ENCODE measurements at places on chromosomes 6 and 20.

DNA sequence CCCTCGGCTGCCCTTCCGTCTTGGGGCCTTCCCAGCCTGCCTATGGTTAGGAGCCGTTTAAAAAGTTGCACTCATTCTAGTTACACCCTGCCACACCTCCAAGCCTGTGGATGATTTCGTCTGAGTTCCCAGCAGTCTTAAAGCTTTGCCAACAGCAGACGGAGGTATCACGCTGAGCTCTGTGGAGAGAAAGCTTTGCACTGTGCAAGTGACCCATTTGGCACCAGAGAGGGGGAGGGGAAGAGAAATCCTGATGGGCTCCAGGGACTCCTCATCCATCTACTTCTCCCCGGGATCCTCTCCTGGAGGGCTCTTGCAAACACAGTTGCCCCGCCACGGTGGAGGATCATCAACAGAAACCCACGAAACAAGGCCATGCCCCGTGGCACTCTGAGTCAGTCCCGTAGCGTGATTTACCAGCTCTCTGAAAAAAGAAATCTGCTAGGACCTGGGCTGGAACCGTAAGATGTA, 98.8 kb upstream of the CITED2 start:
- DNase-seq, result no peak

DNA sequence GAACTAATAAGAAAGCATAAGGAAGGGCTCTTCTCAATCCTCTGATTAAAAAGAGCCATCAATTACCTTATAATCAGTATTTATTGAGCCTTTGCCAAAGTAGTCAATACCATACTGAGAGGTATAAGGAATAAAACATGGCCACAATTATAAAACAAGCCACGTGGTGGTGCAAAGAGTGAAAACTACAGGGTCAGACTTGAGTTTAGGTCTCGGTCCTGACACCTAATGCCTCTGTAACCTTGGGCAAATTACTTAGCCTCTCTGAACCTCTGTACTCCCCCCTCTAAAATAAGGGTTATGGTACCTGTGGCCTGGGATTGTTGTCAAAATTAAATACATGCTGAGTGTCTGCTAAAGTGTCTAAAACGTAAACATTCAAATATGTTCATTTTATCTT, 11.8 kb downstream of the TRIM10 start:
- DNase-seq, result no peak

- no peak for DNase-seq
These were observed 64.9 kb downstream of the CHD6 start for GRCh38 chr20:41553142-41553879.

DNA sequence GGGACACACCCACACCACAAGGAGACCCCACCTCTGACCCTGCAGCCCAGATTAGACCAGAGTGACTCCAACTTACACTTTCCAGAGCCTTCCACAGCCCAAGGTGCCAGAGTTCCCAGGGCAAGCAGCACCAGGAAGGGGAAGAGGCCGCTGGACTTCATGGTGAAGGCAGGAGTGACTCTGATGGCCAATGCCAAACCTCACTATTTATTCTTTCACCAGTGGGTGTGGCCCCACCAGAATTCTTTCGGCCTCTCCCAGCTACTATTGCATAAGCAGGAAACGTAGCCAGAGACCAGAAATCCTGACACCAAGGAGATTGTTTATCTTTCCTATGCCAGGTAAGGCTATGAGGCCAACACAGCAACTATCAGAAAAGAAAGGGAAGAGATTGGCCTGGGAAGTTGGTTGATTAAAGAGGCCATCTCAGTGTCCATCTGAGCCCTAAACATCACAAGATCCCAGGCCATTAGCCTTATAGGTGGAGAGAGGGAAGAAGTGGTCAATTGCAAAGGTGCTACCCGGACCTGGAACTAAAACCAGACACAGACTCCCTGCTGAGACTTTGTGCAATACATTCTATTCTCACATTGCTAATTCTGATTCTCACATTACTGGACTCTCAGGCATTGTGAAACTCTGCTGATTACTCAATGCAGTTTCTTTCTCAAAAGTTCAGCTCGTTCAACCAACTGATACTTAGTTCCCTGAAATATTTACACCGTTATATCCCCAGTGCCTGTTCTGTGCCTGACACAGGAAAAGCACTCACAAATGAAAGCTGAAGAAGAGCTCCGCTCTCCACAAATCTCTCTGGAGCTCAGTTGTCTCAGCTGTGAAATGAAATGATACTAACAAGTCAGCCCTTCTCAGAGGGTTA, at the start of gene SLPI:
Gene SLPI, minus strand, starts transcription at position 182 of the 880 bp plus-strand sequence. Its CDS starts 21 bp downstream, at position 161.
- DNase-seq, result no peak

DNA sequence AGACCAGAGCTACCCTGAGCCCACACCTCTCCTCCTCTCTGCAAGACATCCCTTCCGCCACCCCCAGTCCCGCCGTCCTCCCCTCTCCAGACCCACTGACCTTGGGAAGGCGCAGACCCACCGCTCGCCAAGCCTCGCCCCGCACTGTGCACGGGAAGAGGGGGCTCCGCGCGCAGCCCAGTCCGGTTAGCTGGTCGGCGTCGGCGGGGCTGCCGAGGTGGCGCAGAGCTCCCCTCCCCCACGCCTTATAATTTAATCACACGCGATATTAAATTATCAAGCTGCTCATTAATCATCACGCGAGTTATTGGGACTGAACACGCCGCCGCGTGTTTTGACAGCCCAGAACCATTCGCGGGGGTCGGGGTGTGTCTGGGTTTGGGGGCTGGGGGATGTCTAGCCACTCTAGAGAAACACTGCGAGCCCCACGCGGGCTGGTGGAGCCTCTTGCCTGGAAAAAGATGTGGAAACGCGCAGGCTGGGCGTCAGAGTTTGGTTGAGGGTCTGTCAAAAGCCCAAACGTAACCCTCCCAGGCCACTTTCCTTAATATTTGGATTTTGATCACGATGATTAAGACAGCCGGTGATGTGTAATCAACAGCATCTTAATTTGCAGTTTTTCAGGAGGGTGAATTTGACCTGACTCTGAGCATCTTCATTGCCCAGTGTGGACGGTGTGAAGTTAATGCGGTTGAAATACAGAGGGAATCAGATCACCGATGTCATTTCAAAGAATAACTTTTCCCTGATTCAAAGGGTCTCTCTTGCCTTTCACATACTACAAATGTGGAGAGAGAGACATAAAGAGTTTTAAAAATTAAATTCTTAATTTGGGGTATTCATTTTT, at the start of gene LINC00237:
Gene LINC00237, minus strand, starts transcription at position 188 of the 847 bp plus-strand sequence.
- DNase-seq, result no peak

DNA sequence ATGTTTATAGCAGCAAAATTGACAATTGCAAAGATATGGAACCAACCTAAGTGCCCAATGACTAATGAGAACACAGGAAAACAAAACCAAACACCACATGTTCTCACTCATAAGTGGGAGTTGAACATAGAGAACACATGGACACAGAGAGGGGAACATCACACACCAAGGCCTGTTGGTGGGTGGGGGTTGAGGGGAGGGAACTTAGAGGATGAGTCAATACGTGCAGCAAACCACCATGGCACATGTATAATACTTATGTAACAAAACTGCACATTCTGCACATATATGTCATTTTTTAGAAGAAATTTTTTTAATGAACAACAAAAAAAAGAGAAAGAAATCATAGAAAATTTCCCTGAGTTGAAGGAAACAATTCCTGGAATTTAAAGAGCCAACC, 3.9 kb downstream of the EPM2A start:
- no peak for DNase-seq

DNA sequence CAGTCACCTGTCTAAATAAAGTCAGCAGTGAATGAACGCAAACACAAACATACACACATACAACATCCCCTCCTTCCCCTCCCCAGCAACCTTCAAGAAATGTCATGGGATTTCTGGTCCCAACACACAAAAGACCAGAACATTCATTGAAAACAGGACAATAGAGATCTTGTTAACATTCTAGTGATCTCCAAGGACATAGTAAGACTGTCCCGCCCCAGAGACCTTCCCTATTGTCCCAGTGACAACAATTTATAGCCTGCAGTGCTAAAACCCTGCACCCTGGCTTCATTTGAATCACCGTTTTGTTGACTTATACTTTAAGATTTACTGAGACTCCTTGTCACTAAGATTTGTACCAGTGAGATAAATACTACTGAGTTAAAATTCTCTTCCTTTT, 143.9 kb upstream of the NOX3 start:
- no peak for DNase-seq

DNA sequence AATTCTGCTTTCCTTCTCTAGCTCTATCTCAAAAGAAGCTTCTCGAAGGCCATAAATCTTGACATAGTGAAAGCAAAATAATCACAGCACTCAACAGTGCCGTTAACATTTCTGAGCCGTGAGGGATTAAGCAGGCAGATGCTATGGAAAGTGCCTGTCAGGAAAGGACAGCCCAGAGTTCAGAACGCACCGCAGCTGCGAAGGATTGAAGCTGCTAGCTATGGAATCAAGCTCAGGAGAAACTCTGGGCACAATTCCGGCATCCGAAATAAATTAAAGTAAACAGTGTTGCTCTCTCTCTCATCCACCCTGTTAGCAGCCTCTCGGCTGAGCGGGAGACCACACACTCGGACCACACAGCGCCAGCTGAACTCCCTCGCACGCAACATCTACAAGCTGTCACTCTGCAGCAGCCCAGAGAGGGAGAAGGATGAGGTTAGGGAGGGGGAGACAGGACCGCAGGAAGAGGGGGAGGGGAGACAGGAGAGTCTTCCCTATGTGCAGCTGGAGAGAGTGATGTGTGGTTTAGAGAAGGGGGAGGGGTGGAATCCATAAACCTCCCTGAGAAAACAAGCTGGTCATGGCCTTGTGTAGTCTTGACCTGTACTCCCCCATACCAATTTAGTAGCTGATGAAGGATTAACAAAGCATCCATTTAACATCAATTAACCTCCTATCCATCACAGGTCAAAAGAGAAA, 9.0 kb downstream of the EXOC2 start:
- no peak for DNase-seq

DNA sequence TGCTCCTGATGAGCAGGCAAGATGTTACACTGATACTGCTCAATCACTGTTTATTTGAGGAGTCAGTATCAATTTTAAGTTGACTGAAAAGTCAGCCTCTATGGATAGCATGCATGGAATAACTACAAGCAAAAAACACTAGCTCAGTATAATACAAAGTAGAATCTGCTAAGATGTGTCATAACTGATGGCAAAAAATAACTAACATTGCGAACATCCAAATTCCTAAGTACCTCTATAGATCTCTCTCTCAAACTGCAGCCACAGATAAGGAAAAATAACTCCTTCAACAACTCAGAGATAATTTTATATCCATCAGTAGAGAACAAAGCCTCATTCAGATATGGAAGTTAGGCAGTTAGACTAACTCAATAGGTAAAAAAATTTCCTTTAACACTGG, 16.3 kb downstream of the HDAC2 start:
- no peak for DNase-seq

DNA sequence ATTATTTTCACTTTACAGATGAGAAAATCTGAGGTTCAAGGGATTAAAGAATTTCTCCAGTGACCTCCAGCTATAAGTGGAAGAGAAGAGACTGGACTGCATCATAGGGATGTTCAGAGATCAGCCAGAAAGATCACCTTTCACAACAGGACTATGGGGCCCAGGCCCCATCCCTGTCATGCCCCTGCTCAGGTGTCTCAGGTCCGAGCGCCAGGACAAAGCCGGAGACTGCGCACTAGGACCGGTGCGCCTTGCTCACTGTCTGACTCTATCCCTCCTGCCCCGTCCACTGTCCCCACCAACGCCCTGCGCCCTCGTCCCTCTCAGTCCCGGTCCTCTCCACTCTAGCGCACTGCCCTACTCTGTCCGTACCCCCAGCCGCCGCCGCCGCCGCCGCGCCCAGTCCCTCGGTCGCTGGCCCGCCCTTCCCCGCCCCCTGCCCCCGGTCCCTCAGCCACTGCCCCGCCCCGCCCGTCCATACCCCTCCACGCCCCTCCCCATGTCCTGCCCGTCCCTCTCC, 521 bp upstream of the RAD21L1 start:
- no peak for DNase-seq

DNA sequence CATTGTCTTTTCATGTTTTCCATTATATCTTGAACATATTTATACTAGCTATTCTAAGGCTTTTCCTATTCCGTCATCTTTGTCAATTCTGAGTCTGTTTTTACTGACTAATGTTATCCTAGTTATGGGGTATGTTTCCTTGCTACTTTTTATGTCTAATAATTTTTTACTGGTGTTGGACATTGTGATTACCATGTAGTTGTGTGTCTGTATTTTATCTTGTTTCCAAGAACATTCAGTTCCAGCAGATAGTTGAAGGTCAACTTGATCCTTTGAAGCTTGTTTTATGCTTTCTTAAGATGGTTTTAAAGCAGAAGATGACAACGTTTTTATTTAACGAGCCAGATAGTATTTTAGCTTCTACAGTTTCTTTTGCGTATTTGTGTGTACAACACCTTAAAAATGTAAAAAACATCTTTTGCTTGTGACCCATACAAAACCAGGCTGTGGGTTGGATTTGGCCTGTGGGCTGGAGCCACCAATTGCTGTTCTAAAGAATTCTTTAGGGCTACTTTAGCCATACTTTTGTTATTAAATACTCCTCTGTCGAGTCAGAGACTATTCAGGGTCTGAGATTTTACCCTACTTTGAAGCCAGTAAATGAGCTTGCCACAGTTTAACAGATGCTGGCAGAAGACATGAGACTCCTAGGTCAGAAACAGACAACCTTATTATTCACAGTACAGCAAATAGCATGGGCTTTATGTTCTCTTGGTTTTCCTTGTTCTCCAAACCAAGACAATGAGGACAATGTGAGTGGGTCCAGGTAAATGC, 38.7 kb upstream of the REV3L start:
- no peak for DNase-seq

- no peak for DNase-seq
These were observed 19.2 kb downstream of the SIM1 start for GRCh38 chr6:100445512-100445911.

GRCh38 chr6:128538763-128539162, 18.4 kb upstream of the PTPRK start:
- no peak for DNase-seq

GRCh38 chr20:4713401-4713800, 8.3 kb upstream of the PRND start:
- DNase-seq, result no peak

DNA sequence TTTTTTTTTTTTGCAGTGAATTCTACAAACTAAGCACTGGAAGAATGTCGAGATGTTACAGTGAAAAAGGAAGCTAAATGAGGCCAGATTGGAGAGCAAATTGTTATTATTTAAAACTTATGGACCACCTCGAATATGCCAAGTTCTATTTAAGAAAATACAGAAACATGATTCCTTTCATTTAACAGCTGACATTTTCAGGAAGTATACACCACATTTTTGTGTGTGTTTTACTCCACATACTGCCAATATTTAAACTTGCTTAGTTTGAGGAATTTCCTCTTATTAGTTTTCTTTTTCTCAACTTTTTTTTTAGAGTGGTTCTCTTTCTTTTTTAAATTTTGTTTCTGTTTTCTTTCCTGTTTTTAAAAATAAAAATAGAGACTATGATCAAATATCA, 37.0 kb upstream of the GCLC start:
- no peak for DNase-seq

GRCh38 chr20:680638-681187, 5.1 kb upstream of the SCRT2 start:
- DNase-seq, result no peak

DNA sequence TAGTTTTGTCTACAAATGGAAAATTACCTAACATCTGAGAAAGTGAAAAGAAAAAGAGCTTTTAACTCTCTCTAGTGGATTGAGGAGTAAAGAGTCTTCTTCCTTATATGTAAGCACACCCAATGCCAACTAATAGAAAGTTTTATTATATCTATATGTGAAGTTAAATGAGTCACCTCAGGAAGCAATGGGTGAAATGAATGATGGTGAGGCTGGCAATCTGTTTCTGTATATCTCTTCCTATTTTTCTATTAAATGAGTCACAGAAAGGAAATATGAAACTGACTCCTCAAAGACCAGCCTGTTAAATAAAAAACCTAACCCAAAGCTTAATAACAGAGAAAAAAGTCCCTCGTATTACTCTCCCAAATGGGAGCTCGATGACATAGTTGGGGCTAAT, 71.3 kb downstream of the OTOR start:
- DNase-seq, result no peak
